Stimulated activated CD8-positive, alpha-beta memory T cell treated with anti-CD3 and anti-CD28 coated beads, Interleukin-7, amount 100 ng/mL, for 4 hours (primary cell): ENCODE measurements at places on chromosomes 7 and 10.

DNA sequence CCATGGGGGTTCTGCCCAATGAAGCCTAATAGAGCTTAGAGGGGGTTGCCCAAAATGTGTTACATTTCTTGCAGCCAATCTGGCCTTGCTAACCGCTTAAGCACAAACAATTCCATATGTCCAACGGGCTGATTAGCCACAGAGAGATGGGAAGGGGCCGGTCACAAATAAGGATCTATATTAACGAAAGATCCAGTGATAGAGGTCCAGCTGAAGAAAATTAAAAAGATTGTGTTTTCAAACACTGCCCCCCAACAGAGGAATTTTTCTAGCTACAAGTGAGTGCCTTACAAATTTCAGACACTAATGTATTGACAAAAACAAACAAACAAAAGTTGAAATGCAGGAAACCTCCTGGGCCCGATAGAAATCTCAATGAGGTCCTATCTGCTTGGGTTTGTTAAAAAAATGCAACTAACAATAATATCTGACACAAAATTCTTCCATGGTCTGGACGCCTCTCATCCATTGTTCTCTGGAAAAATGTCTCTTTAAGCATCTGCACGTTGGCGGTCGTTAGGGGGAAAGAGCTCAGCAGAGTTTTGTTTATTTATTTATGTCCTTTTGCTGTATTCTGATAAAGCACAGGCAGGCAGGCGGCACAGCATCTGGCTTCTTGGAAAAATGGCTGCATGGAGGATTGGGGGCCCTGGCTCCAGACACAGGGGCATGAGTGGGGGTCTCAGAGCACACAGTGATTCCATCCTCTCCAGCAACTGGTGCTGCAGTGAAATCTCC, 402.0 kb downstream of the RPS24 start:
- DNase-seq, result no peak

- no peak for DNase-seq
Measured at GRCh38 chr7:10708447-10708846, 265.2 kb upstream of the PHF14 start.

- DNase-seq, result no peak
Measured at GRCh38 chr10:77445547-77445946, 192.1 kb downstream of the KCNMA1 start.

DNA sequence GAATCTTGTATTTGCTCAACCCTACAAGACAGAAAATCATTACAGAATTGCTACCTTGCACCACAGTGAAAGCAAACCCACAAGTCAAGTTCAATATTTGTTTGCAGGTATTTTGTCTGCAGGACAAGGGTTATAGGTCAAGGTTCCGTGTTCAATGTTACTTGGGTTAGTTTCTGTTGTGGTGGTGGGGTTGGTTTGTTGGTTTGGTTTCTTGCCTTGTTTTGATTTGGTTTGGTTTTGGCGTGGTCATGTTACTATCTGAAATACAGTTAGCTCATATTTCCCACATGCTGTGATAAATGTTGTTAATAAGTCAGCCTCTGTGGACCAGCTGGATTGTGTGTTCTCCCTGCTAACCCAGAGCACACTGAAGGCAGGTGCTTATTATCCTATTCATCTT, 75.6 kb upstream of the INSIG1 start:
- DNase-seq, result no peak

DNA sequence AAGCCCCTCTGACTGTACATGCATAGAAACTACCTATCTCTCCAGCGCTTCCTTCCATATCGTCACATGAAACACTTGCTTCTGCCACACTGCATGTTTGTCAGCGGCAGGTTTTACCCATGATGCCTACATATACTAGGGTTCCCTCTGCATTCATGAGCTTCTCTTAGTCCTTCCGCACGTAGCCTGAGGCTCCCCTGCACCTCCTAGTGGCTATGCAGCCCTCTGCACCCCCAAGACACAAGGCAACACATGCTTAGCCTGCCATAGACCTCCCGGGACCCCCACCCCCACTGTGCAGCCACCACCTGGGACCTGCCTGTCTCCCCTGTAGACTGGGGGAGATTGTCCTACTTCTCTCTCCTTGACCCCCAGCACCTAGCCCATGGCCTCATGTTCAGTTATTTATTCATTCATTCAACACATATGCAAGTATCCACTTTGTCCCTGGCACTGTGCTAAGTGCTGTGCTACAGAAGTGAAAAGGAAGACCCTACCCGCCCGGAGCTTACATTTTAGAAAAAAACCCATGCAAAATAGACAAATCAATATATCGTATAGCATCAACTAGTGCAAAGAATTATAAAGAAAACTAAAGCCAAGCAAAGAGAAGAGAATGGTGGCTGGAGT, 23.5 kb downstream of the TMEM273 start:
- DNase-seq, result no peak

DNA sequence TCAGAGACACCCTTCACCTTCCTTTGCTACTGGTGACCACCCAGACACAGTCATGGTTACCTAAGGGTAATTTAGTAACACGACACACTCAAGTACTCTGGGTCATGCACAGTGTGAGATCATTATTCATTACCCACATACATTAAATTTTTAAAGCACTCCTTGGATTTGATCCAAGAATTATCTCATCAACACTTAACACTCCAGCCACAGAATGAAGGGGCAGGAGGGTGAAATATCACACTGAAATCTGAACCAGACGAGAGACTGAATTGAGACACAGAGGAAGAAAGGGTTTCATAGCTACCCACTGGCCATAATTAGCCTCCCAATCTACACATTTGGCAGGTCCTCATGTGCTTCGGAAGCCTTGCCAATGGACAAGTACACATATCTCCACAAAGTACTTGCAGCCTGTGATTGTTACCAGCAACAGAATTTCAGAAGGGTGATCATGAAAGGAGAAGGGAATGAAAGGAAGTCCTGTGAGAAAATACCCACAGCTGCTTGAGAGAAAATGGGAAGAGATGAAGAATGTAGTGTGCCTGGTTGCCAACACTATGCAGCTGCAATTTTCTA, 189.3 kb downstream of the POLR1F start:
- DNase-seq, result no peak

- DNase-seq, result no peak
Measured at GRCh38 chr10:65213170-65213569, 1692.0 kb downstream of the REEP3 start.

DNA sequence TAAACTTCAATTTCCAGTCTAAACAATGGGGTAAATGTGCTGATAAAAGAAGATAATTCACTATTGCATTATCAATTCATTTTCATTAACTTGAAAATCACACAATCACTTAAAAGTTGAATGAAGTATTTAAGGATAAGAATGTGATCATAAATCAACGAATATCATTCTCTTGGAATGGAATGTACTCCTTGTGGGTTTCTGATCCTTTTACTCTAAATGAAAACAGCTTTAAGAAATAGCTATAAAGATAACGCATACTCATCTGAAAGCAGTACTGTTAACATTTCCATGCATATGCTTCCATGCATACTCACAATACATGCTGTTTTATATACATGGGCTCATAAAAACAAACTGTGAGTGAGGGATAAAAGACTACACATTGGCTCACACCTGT, 108.8 kb downstream of the ATE1 start:
- DNase-seq, result no peak

DNA sequence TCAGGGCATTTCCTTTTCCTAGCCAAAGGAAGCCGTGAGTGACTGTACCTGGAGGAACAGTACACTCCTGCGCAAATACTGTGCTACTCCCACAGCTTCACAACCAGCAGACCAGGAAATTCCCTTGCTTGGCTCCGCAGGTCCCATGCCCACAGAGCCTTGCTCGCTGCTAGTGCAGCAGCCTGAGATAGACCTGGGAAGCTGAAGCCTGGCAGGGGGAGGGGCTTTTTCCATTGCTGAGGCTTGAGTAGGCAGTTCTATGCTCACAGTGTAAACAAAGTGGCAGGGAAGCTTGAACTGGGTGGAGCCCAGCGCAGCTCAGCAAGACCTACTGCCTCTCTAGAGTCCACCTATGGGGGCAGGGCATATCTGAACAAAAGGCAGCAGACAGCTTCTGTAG, 291.2 kb downstream of the HGF start:
- no peak for DNase-seq

DNA sequence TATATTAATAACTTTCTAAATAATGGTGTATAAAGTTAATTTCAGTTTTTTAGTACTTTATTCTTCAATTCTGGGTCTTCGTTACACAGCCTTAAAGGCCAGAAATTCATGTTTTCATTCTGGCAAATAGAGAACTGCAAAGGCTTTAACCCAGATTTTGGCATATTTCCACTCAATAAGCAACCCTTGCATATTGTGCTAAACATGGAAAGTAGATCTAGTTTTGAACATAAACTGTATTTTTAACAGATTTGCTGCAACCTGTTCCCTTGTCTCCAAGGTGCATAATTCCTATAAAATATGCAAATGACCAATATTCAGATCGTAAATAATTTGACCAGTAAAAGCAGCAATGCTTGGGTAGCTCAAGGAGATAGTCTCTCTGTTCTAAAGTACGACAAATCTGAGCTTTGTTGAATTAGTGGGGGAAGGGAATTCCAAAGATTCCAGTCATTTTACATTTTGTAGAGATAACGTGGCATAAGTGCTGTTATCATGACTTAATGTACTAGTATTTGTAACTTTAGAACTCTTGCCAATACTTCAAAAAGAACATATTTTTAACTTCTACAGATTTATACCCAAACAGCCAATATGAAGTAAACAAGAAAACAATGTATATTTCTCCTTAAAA, 46.4 kb upstream of the RSBN1L start:
- DNase-seq, result no peak
